ENCODE measurements at places on chromosomes 5 and 9.

GRCh38 chr5:62432621-62433064, 20.1 kb downstream of the IPO11 start:
- no peak for DNase-seq

DNA sequence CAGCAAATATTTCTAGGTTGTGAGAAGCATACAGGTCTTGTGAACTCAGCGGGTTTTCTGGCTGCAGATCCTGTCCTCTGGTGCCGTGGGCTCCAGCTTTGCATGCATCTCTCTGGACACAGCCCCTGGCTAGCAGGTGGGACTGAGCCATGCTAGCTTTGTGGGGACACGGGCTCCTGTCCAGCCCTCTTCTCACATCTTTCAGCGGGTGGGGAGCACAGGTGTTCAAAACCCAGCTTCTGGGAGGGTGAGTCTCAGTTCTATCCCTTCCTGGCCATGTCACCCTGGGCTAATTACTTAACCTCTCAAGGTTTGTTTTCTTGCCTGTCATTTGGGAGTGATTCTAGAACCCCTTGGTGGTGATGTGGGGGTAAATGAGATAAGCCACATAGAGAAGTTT, 162.3 kb downstream of the ICE1 start:
- DNase-seq, result no peak

DNA sequence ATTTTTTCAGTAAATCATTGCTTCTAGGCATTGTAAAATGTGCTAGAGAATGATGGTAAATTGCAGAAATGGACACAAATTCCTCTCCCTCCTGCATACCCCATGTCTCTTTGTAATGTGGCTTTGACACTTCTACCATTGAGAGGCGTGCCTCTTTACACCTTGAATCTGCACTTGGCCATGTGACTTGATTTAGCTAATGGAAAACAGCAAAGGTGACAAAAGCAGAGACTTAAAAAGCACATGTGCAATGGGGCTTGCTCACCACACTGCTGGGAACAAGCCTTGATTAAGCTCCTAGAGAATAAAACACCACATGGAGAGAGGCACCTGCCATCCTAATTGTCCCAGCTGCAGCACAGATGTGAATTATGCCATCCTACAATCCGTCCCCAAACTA, 69.9 kb upstream of the NAA35 start:
- DNase-seq, result no peak

DNA sequence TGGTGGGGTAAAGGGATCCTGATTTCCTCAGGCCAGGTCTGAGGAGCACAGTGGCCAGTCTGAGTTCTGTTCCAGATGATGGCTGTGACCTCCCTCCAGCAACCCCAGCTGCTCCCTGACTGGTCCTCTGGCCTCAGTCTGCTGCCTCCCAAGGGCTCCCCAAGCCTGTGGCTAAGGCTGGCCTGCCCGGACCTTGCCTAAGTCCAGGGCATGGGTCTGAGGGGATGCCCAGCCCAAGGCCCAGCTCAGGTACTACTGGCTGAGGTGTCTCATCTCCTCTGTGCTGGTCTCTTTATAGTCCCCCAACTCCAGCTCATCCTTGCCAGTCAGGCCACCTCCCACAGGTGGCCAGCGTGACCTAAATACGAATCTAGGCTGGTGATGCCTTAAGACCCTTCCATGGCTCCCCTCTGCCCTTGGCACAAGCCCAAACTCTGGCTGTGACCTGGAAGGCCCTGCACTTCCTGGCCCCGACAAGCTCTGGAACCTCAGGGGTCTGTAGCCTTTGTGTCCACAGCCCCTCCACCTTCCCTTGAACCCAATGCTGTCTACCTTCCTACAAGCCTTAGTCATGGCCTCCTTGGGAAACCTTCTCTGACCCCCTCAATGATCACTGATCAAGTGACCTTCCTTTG, 9.8 kb downstream of the KIF12 start:
- no peak for DNase-seq

DNA sequence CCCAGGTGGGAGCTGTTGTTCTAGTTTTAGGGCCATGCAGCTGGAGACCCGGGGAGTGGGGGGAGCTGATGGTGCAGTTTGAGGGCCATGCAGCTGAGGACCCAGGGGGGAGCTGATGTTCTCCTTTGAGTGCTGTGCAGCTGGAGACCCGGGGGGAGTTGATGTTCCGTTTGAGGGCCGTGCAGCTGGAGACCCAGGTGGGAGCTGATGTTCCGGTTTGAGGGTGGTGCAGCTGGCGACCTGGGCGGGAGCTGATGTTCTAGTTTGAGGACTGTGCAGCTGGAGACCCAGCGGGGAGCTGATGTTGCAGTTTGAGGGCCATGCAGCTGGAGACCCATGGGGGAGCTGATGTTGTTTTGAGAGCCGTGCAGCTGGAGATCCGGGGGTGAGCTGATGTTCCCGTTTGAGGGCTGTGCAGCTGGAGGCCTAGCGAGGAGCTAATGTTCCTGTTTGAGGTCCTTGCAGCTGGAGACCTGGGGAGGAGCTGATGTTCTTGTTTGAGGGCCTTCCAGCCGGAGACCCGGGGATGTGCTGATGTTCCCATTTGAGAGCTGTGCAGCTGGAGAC, 14.6 kb downstream of the PDCD6 start:
- DNase-seq, result no peak

- no peak for DNase-seq
Observed at GRCh38 chr5:113213551-113214425, 221.0 kb downstream of the TSSK1B start.

DNA sequence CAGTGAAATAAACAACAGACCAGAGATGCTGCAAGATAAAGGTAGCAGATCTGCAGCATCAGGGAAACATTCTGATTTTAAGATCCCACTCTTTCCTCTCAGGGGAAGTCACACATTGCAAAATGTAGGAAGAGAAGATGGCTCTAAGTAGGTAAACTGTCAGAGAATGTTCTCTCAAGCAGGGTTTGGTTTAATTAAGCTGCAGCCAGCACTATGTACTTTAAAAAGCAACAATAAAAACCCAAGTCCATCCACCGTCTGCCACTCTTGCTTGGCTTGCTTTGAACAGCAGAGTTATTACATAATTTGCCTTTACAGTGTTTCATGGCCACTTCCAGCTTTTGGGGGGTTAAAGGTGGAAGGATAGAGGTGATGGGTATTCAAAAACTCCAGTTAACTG, 343.2 kb upstream of the DAP start:
- DNase-seq, result no peak

- no peak for DNase-seq
Observed at GRCh38 chr9:127183814-127184582, 61.6 kb upstream of the ANGPTL2 start.

DNA sequence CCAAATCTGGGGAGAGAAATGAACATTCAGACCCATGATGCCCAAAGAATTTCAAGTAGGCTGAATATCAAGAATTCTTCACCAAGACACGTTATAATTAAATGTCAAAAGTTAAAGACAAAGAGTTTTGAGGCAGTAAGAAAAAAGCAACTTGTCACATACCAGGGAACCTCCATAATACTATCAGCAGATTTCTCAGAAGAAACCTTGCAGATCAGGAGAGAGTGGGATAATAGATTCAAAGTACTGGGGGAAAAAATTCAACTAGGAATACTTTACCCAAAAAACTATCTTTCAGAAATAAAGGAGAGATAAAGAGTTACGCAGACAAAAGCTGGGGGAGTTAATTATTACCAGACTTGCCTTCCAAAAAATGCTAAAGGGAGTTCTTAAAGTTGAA, 516.0 kb downstream of the CETN3 start:
- no peak for DNase-seq

DNA sequence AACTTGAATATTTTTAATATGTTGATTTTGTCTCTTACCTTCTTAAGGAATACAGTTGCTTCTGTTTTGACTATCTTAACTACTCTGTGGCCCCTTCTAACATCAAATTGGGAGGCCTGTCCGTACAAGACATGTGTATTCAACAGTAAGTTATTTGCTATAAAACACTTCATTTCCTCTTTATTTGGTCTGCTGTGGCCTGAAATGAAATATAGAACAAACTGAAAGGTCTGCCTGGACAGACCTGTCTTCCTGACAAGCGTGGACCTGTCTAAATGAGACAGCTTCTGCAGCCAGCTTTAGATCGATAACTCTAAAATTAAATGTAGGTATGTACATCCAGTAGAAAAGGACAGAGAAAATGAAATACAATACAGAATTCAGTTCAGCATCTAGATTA, 2.2 kb upstream of the LPAR1 start:
- DNase-seq, result no peak

DNA sequence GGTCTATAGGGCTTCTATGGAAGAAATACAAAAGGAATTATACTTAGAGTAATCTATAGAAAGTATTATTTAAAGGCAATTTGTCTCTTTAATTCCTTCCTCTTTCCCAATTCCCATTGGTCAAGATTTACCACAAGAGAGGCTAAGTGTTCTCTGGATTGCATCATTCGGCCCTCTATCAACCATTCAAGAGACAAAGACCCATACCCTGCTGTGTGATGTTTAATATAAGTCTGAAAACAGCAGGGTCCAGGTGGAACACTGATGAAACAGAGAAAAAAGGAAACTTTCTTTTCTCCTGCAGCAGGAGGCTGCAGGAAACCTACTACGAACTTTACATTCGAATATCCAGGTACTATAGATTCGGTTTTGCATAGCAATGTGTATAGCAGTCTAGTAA, 323.4 kb downstream of the CHSY3 start:
- no peak for DNase-seq

DNA sequence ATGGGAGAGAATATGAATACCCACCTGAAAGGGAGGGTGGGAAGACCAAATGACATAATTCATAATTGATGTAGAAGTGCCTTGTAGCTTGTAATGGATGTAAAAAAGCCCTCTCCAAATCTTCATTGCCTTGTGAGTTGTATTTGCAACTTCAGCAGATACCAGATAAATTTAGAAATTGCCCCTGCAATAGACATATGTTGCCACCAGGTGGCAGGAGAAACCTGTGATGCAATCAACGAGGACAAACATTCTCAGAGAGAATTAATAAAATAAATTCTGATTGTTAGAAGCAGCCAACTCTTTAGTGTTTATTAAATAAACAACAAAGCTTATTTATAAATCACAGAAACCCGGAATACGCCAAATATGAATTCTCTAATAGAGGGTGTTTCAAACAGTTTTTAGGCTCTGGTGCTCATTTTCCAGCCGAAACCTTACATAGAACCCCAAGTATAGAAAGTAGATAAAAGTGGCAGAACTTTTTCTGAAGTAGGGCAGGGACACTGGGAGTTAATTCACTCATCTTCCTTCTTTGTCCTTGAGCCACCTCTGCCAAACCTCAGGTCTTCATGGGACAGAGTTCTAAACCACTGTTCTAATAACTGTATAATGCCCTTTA, 147.8 kb downstream of the TMEM38B start:
- peak; percentile 33 for DNase-seq

- peak; percentile 78 for DNase-seq
Observed at GRCh38 chr5:10902145-10902544, 141.1 kb upstream of the DAP start.

- DNase-seq, result peak; percentile 9
Observed at GRCh38 chr9:38713426-38713825, 6.5 kb downstream of the FAM240B start.

GRCh38 chr9:117737721-117738226, 33.6 kb downstream of the TLR4 start:
- DNase-seq, result no peak

- DNase-seq, result peak; percentile 86
Observed at GRCh38 chr5:175842951-175843793, 28.2 kb upstream of the CPLX2 start.

GRCh38 chr9:80500300-80500699, 928.5 kb downstream of the TLE4 start:
- no peak for DNase-seq

DNA sequence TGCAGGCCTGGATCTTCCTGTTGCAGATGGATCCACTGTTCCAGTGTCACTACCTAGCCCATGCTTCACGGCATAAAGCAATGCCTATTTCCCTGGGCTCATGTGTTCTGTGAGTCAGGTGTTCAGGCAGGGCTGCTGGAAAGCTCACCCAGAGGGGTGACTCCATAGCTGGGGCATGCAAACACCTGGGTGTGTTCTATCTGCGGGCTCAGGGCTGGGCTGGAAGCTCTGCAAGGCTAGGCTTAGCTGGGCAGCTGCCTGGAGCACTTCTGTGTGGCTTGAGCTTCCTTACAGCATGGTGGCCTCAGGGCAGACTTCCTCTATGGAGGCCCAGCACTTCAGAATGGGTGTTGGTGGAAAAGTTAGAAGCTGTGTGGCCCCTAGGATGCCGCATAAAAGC, 139.9 kb downstream of the GADD45G start:
- DNase-seq, result no peak

DNA sequence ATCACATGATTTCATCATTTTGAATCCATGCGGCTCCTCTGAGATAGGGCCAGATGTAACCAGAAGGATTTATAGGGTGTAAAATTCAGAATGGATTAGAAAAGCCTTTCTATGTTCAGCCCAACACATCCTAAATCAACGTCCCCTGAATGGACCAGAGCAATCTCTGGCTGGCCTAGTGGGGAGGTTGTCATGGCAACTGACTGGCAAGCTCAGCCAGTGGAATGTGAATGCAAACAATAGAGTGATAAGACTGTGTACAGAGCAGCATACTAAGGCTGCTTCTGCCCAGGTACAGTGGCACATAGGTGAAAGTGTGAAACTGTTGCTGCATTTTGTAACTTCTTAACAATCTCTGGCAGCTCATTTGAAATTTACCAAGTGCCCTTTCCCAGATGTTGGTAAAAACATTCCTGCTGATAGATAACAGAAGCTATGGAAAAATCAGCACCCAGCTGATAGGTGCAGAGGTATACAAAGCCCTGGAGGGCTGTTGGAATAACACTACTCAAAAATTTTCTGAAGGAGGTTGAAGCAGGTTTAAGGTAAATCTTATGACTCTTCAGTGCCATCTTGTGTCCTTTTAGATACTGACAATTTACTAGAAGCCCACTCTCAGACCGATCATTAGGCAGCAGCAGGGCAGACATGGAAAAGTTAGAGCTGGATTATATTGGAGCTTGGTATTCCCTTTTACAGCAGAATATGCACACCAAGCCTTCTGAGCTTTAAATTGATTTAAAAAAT, 267.2 kb downstream of the RAB3C start:
- peak; percentile 14 for DNase-seq

DNA sequence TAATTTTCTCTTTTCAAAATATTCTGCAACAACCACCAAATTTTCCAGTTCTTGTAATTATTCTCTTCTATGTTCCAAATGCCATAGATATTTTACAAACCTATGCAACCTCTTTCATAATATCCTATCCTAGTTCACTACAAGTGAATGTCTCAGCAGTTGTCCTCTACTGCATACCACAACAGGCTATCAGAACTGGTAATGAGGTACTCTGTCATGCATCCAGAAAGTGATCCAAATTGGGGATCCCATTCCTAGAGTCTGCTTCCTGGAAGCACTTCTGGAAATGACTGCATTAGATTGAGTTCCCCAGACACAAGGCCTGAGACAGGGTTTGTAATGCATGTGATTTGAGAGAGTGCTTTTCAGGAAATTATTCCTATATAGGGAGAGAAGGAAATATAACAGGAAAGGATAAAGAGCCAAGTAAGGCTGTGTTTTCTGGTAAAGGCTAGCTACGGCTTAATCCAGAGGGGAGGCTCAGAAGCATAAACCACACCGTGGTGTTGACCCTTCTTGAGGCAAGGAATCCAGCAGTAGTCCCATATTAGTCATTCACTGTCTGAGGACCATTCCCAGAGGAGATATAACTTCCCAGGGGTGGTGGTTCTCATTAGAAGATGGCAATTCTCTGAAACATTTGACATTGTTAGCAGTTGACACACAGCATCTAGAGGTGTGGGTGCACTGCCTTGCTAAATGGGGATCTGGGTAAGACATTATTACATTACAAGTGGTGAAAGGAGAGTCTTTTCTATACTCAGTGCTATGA, 80.3 kb upstream of the FST start:
- no peak for DNase-seq
